WTC11 (cell line): ENCODE measurements at places on chromosomes 3 and 15. TPM values are rescaled to one million over a fixed set of nuclear protein-coding genes. Genes with fewer than 3 reads are reported as not detected.

The EMC7 gene
- total RNA-seq, result 31.5 to 34.6 TPM (median 32.1 TPM) in 3 replicates

DNA sequence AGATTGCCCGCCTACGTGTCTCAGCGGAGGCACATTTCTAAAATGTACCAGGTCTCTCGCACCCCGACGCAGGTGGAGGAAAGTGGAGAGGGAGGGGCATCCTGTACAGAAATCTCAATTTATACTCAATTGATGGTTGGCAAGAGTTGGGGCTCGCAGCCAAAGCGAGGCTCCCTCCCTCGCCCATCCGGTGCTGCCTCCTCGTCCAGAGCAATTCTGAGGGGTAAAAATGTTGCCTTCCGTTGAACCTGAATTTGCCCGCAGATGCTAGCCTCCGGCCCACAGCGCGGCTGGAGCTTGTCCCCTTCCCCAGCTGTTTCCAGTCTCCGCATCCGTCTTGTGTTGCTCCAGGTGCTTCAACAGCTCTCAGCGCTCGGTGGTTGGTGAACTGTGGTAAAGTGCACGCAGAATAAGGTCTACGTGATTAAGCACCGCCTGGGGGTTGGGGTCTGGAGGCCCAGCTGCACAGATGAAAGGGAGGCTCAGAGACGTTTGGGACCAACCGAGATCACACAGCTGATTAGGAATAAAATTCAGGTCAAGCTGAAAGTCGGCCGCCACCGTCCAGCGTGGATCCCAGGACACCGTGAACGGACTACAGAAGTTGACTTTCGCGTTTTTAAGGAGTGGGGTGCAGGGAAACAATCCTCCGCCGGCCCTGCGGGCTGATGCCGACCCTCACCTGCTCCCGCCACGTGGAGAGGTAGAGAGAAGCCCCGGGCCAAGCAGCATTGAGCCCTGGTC, 846 bp upstream of the POLG start:
- peak; percentile 53 for DNase-seq

- peak; percentile 80 for DNase-seq
These were observed 275.3 kb downstream of the UACA start for GRCh38 chr15:70488002-70488605.

The CSK gene
- total RNA-seq, result 55.1 to 55.9 TPM (median 55.3 TPM) in 3 replicates

DNA sequence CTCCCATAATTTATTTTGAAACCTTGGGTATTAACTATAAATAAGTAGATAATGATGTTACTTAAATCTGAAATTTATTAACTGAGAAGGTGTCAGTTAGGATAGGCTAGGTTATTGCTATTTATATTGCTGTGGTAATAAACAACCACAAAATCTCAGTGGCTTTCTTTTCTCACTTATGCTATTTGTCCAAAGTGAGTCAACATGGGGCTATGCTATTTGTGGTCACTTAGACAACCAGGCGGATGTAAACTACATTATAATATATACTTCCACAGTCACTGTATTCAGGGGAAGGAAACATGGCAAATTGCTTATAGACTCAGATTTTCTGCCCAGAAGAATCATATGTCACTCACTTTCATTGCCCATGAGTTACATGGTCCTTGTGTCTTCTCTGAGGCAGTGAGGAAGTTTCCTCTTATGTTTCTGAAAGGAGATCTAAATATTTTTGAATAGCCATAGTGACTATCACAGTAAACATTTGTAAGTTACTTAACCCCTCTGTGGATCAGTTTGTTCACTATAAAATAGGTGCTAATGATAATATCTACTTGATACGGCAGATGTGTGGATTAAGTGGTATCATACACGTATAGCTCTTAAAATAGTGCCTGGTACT, 19.8 kb downstream of the HMG20A start:
- DNase-seq, result no peak

GRCh38 chr3:39407259-39407629, 724 bp downstream of the RPSA start:
- no peak for DNase-seq

DNA sequence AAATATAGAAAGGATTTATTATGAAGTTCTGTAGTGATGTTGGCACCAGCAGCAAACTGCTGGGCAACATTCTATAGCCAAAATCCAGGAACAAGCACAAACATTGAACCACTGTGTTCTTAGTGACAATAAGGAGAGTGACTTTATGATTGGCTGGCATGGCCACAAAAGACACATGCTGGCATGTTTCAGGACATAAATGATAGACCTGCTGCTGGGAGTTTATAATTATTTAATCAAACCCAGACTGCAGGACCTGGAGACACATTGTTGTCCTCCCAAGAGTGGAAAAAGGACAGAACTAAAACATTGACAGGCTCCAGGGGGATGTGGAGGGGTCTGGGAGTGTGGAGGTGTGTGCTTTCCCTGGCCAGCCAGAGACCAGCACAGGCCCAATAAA, 255.3 kb upstream of the LRTM1 start:
- DNase-seq, result no peak

The ELL3 gene
- total RNA-seq, result 8.1 to 9.0 TPM (median 8.8 TPM) in 3 replicates

GRCh38 chr15:55649058-55649423, 60.9 kb upstream of the PYGO1 start:
- DNase-seq, result no peak

DNA sequence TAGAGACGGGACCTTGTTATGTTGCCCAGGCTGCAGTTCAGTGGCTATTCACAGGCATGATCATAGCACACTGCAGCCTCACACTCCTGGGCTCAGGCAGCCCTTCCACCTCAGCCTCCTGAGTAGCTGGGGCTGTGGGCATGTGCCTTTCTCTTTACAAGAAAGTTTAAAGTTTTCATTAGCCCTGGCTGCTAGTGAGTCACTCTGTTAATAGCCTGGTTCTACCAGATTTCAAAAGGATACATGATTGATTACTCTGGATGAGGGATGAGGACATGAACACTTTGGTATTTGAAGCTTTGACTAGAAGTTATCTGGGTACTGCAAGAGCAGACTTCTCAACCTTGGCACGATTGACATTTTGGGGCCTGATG, 95.1 kb downstream of the DHX36 start:
- no peak for DNase-seq

DNA sequence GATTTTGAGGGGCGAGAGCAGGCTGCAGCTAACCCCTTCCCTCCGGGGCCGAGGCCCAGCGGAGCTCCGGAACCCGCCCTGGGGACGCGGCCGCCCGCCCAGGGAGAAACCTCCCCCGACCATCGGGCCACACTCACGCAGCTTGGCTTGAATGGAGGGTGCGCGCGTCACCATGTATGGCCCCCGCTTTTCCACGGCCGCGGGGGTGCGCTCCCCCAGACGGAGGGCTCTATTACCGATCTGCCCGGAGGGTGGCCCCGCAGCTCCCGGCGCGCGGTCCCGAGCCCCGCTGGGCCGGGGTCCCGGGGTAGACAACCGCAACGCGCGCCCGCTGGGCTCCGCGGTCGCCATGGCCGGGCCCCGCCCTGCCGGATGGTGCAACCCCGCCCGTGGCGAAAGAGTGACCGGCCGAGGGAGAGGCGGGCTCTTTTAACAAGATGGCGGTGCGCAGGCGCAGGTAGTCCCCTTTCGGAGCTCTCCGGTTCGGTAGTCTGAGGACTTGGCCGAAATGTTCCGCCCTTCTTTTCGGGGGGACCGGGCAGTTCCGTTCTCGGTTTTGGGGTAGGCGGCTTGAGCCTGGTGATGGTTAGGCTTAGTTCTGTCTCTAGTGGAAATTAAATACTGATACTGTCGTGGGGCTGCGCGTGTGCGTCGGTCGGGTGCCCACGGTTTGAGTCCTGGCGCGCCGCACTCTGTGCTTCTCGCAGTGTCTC, at the start of gene FAM219B:
Gene FAM219B (minus strand): TSS at position 402 of the 713 bp plus-strand sequence. CDS start 51 bp downstream, at position 351.
- peak; percentile 93 for DNase-seq

GRCh38 chr15:98703126-98703685, 54.9 kb downstream of the IGF1R start:
- no peak for DNase-seq

The ROBO1 gene
- 90.9 to 107 TPM (median 104 TPM) in 3 replicates for total RNA-seq

GRCh38 chr3:18057471-18058091, 315.1 kb upstream of the TBC1D5 start:
- no peak for DNase-seq

- no peak for DNase-seq
These were observed 14.4 kb upstream of the HEG1 start for GRCh38 chr3:125069968-125070745.

GRCh38 chr3:61415201-61415600, 146.2 kb upstream of the PTPRG start:
- DNase-seq, result no peak

The RCCD1 gene
- 26.1 to 31.9 TPM (median 27.8 TPM) in 3 replicates for total RNA-seq

The TGM4 gene
- total RNA-seq, result not detected in 3 replicates

DNA sequence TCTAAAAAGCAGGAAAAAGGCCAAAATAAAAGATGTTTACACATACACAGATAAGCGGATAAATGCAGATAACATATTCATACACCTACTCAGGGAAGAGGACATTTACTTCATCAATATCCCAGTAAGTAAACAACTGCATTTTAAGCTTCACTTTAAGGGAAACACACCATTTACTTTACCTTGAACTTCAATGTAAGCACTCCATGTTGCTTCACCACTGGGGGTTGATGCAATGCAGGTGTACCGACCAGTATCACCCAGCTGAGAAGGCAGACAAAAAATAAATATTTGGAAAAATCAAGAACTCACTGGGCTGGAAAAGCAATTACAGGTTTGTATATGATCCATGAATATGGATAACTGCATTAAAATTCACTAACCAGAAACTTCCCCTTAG, 1099.5 kb downstream of the ROBO1 start:
- DNase-seq, result no peak

GRCh38 chr3:26560081-26560480, 62.5 kb upstream of the LRRC3B start:
- no peak for DNase-seq

The ISLR gene
- 0.50 to 0.63 TPM (median 0.62 TPM) in 3 replicates for total RNA-seq

- DNase-seq, result no peak
These were observed 14.9 kb downstream of the CHST2 start for GRCh38 chr3:143134471-143134870.

GRCh38 chr15:93001881-93002280, 87.1 kb downstream of the RGMA start:
- no peak for DNase-seq

DNA sequence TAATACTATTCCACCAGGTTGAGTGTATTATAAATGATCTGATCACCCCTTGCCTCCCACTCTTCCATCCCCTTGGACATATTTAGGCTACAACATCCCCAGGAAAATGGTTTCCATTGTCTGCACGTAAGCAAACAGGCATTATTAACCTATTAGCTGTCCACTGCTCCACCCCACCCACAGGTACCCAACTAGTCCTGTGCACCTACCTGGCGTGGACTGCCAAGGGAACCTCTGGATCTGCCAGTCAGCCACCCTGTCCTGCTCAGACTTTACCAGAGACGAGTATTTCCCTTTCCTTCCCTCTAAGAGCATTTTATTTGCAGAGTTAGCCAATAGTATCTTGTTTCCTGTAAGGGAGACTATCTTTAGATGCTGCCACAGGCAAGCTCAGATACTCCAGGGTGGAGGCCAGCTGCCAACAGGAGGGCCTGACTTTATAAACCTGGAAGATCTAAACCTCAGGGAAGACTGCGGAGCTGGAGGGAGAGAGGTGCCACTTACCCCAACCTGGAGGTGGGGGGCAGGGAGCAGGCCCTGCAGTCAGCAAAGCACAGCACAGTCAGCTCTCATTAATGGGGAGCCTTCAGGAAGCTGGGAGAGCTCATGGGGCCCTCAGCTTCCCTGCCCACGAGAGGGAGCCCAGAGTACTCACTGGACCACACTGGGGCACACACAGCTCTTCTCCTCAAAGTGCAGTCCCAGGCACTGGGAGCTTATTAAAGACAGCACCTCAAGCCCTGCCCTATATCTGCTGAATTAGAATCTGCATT, at the start of gene CX3CR1:
Gene CX3CR1 (minus strand): TSS at position 292 of the 773 bp plus-strand sequence. CDS start 13,527 bp downstream, outside the sequence.
- no peak for DNase-seq

GRCh38 chr3:155747286-155747945, 2.5 kb upstream of the PLCH1 start:
- no peak for DNase-seq

DNA sequence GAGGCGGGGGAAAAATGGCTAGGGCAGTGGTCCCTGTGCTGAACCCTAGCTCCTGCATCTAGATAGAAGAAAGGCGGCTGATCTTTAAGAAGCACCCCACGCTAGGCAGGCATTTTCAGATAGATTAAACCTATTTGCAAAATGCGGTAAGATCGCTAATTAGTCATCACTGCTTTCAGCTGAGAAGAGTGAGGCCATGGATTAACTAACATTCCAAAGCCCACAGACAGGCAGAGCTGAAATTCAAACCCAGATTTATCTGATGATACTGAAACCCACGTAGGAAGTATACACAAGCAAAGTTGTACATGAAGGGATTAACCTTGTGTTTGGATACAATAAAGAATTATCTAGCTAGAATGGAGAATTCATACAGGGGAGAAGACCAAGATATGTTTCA, 4.8 kb downstream of the ADPGK start:
- DNase-seq, result no peak

The MED12L gene
- 22.3 to 27.4 TPM (median 25.2 TPM) in 3 replicates for total RNA-seq

- no peak for DNase-seq
These were observed 1037.9 kb downstream of the EPHA3 start for GRCh38 chr3:90145094-90145860.

DNA sequence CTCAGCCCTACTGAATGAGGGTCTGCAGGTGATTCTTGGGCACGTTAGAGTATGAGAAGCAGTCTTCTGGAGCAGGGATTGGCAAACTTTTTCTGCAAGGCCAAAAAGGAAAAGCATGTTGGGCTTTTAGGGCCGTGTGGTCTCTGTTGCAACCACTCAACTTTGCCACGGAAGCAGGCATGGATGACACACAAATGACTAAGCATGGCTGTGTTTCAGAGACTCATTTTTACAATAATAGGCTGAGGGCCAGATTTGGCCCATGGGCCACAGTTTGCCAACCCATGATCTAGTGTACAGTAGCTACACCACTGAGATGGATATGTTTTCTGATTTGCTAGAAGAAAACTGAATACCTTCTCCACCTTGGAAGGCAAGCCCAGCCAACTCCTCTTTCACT, 66.1 kb upstream of the PRICKLE2 start:
- no peak for DNase-seq

GRCh38 chr3:134362221-134362620, 12.0 kb downstream of the AMOTL2 start:
- no peak for DNase-seq

GRCh38 chr3:136120373-136121348, 75.5 kb downstream of the MSL2 start:
- DNase-seq, result no peak

GRCh38 chr3:172317984-172318383, 130.3 kb downstream of the GHSR start:
- DNase-seq, result no peak

DNA sequence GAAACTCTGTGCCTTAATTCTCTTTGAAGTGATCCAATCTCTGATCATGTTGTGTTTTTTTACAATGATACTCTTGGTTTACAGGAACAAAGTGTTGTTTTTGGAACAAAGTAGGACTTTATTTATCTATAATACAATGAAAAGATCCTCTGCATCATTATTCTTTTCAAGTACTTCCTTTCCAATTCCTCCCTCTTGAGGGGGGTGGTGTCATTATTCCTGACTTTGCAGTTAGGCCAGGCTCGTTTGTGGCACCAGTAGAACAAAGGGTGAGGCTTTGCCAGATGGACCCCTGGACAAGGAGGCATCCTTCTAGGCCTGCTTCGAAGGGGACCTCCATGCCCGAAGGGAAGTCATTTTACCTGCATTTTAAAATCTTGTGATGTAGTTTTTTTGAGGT, 41.7 kb upstream of the ZBTB38 start:
- DNase-seq, result no peak

The FAM81A gene
- 2.0 to 2.4 TPM (median 2.1 TPM) in 3 replicates for total RNA-seq
